Activated T-cell treated with anti-CD3 and anti-CD28 coated beads, Interleukin-2, amount 50 U/mL, for 4 hours (primary cell): ENCODE measurements at places on chromosomes 12 and 14. TPM values are rescaled to one million over a fixed set of nuclear protein-coding genes. Genes with fewer than 3 reads are reported as not detected.

TCP11L2 gene
- total RNA-seq, result 2.6 TPM

LTBR gene
- 2.8 TPM for total RNA-seq

IL26 gene
- total RNA-seq, result 2.6 TPM

PTPRR gene
- not detected for total RNA-seq

LRRC10 gene
- not detected for total RNA-seq

KRT75 gene
- not detected for total RNA-seq

CLEC4C gene
- not detected for total RNA-seq

GRCh38 chr12:67025543-67026114, 243.5 kb upstream of the CAND1 start:
- DNase-seq, result peak; percentile 39

DNA sequence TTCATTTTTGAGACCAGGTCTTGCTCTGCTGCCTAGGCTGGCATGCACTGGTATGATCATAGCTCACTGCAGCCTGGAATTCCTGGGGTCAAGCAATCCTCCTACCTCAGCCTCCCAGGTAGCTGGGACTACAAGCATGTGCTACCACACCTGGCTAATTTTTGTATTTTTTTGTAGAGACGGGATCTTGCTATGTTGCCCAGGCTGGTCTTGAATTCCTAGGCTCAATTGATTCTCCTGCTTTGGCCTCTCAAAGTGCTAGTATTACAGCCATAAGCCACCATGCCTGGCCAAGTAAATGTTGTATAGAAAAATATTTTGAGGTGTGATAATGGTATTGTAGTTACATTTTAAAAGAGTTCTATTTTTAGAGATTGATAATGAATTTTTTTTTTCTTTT, 12.6 kb downstream of the BIN2 start:
- no peak for DNase-seq

GRCh38 chr12:4700621-4701026, 19.6 kb upstream of the GALNT8 start:
- no peak for DNase-seq

- DNase-seq, result no peak
Observed at GRCh38 chr14:105023144-105023543, 2.3 kb upstream of the CDCA4 start.

GRCh38 chr12:53255996-53256395, 12.1 kb upstream of the ESPL1 start:
- DNase-seq, result no peak

DNA sequence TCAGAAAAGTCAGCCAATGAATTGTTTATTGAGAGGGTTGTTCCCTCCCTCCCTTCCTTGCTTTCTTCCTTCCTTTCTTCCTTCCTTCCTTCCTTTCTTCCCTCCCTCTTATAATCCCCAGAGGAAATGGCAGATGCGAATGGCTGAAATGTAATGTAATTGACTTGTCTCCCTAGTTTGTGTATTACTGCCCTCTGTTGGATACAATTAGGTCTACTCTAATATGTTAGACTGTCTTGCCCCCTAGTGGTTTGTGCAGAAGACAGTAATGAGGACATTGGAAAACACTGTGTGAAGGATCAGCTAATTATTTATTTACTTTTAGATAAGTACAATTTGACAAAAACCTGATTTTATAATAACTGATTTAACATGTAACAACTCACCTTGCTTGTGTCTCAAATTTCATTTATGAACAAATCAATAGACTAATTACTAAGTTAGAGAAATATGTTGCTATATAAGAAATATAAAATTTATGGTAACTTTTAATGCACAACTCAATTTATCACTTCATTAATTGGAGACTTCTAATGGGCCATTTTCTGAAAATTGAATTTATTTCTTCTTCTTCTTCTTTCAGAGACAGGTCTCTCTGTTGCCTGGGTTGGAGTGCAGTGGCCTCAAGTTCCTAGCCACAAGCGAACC, 229.8 kb upstream of the LRIG3 start:
- no peak for DNase-seq

DNA sequence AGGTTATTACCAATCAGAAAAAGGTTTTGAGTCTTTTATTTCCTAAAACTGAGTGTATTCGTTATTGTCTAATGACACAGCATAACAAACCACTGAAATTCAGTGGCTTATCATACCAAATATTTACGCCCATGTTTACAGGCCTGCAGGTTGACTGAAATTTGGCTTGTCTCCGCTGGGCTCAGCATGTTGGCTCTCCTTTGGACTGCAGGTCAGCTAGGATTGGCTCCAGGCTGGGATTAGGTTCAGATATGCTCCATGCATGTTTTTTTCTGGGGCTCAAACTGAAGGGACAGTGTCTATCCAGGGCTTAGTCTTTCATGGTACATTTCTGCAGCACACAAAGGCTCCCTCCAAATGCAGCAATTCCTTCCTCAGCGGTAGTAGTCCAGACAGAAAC, 569.9 kb downstream of the DIO2 start:
- DNase-seq, result no peak

GRCh38 chr14:67167420-67168109, 21.7 kb upstream of the GARIN2 start:
- DNase-seq, result no peak

DNA sequence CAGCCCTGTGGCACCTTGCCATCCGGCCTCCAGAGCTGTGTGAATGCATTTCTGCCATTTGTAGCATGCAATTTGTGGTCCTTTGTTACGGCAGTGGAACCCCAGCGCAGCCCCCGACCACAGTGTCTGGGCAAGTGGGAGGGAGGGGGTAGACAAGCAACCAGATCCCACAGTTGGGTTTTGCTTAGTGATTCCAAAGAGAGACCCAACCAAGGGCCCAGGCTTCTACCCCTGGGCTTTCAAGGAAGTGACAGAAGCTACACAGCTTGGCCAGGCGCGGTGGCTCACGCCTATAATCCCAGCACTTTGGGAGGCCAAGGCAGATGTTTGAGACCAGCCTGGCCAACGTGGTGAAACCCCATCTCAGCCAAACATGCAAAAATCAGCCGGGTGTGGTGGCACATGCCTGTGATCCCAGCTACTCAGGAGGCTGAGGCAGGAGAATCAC, 17.8 kb downstream of the ZBTB42 start:
- no peak for DNase-seq

- DNase-seq, result no peak
Observed at GRCh38 chr12:118603610-118604361, 227.4 kb downstream of the SUDS3 start.

DNA sequence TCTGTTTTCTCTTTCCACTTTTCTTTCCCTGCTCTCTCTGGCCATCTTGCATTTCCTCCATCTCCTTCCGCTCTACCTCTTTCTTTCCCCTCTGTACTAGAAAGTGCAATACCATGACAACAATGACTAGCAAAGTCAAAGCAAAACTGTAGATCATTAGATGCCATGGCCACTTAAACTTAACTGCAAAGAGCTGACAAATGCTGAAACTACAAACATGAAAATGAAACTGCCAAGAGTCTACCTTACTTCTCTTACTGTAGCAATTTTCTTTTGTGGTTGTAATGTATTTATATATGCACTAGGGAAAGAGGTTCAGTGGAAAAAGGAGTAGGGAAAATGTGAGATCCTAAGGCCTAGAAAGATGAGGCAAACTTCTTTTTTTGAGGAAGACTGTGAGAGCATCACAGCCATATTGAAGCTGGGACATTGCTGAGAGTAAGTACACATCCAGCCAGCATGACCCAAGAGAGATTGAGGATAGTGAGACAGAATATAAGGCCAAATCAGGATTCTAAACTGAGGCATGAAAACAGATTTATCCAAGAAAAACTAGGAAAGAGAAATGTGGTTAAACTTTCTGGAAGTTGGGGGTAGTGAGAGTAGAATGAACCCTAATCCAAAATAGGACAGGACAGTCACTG, 276.6 kb upstream of the NAV3 start:
- no peak for DNase-seq

DNA sequence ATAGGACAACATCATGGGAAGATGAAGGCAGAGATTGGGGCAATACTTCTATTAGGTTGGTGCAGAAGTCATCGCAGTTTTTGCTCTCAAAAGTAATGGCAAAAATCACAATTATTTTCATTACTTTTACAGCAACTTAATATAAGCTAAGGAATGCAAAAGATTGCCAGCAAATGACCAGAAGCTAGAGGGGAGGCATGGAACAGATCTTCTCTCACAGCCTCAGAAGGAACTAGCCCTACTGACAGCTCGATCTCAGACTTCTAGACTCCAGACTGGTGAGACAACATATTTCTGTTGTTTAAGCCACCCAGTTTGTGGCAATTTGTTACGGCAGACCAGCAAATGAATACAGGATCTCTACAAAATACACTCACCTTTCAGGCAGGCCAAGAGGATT, 348.5 kb upstream of the TBX3 start:
- no peak for DNase-seq

DNA sequence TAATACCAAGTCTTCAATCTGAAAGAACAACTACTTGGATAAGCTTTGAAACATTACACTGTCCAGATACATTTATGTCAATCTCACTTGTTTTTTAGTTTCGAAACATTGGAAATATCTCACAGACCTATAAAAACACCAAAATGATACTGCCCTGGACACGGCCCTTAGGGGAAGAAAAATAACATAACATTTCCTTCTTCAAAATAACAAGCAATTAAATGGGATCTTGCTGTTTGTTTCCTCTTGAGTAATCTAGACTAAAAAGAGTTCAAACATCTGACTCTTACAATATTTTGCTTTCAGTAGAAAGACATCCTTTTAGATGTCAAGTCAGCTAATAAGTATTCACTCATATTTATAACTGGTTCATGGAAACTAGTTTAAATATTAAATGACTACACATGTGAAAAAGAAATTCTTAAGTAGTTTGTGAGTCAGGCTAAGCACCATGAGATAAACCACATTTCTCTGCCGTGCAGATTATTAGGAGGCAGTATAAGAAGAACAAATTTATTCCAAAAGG, 87.5 kb downstream of the EPS8 start:
- DNase-seq, result no peak

- DNase-seq, result no peak
Observed at GRCh38 chr12:108190529-108190928, 61.4 kb downstream of the WSCD2 start.

GRCh38 chr12:8603286-8603685, 9.4 kb downstream of the AICDA start:
- no peak for DNase-seq

DNA sequence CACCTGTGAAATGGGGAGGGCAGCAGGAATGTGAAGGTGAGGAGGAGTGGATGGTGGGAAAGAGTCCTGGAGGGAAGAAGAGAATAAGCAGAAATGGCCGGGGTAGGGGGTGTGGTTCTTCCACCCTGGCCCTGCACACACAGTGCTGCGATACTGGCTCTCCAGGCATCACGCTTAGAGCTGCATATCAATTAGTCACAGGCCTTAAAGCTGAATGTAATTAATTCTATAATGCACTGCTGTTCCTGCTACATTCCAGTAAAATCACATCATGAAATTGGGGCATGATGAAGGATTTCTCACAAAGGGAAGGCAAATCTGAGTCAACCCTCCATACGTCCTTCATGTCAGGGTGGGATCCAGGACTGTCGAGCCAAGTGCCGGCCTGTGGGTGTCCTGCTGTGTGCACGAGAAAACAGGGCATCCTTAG, 566.1 kb downstream of the BCL11B start:
- DNase-seq, result no peak

- no peak for DNase-seq
Observed at GRCh38 chr14:105582639-105583038, 56.3 kb downstream of the TMEM121 start.

DNA sequence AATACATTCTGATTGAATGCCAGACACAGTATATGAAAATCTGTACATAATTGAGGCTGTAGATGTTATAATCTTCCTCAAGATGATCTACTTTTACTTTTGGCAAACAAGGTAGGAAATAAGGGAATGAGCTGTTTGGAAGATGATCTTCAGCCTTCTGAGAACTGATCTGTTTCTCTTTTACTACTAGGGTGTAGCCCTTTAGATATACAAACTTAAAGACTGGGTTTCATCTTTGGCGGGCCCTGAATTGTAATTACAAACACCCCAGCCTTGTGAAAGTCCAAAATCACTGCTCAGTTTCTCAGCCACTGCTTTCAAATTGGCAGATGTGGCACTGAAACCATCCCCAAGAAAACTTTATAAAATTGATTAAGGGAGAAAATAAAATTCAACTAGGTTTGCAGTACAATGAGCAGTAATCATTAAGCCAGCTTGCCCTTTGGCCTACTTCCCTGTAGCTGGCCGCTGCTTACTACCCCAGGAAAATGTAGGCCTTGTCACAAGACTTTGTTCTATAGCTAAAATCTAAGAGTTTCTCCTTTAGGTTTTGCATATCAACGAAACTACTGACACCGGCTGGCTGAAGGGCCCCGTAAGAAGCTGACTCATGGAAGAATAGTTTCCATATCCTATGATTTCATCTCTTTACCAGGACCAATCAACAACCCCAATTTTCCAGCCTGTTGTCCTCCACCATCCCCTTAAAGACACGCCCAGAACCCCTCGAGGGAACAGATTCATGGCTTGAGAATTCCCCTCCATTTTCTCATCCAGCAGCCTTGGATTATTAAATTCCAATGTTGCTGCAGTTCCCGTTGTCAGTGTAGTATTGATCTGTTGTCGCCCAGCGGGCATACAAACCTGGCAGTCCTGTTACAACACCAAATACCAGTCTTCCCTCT, 210.8 kb downstream of the PCNX1 start:
- DNase-seq, result no peak

DNA sequence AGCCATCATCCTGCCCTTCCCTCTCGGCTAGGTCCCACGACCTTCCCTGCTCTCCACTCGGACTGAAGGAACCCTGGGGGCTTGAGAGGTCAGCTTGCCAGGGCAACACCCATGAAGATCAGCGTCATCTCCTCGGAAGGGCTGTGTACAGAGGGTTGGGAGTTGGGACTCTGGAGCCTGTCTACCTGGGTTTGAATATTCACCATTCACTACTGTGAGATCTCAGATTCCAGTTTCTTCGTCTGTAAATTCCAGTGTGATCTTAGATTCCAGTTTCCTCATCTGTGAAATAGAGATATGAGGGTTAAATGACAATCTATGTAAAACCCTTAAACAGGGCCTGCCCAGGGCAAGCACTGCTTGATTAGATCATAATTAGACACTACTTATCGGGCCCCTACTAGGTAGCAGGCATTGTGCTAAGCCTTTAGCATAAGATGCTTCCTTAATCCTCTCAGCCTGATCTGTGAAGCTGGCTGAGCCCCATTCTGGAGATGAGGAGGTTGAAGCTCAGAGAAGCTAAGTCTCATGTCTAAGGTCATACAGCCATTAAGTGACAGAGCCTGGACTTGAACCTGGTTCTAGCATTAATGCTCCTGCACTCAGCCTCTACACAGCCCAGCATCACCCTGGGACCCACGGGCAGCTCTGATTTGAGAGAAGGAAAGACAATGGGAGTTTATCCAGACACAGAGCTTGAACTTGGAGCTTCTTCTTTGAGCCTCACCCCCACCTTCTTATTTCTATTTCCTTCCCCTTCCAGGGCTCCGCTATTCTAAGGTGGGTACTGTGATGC, 612 bp upstream of the ZDHHC22 start:
- no peak for DNase-seq

- DNase-seq, result no peak
Observed at GRCh38 chr12:9091891-9092598, 23.7 kb downstream of the A2M start.

DNA sequence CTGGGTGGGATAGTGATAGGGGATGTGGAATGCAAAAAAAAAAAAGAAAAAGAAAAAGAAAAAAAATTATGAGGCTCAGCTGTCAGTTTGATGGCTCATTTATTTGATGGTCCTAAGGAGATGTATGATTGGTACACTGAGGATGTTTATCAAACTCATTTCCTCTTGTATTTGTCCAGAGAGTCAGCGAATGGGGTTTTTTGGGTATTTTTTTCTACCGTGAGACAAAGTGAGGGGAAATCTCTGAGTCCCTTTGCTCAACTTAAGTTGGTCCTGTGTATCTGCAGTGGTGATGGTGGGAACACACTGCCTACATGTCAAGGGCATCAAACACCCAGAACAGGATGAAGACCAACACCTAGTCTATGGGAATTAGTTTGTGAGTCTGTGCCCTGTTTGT, 176.9 kb upstream of the HIF1A start:
- no peak for DNase-seq
